ENCODE measurements at places on chromosomes 5 and 9.

GRCh38 chr5:17096952-17097695 lies 120.3 kb upstream of the BASP1 start:
- DNase-seq = no peak

DNA sequence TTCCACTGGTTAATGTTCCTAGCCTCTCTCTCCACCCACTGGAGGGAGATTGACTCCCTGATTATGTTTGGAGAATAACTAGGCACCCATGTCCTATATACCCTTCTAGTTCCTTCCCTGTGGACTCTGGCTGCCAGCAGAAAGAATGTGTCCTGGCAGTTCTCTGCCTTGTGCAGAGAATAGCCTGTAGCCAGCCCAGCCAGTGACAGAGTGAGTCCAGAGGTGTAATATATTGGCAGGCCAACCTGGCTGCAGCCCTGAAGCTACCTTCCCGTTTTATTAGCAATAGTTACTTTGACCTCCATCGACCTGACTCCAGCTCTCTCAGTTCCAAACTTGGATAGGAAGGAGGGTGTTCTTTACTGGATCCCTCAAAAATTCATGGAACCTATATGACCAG lies 8.1 kb downstream of the SETD9 start:
- no peak for DNase-seq

- peak; percentile 44 for DNase-seq
These were observed 28.2 kb downstream of the SH3PXD2B start for GRCh38 chr5:172426086-172426485.

GRCh38 chr5:124764992-124765611 lies 18.7 kb upstream of the ZNF608 start:
- DNase-seq = no peak

DNA sequence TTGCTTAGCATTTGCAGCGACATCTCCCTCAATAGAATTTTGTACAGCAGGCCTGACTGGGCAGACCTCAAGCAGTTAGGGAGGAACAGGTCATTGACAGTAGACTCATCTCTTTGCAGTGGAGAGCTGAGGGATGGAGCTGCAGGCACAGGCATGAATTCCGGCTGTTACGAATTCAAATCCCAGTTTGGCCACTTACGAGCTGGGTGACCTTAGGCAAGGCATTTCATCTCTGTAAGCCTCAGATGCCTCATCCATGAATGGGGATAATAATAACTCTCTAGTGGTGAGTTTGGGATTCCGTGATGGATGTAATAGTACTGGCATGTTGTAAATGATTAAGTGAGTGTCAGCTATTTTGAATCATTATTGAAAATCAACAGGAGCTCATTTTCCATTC lies 195.3 kb downstream of the SEMA6A start:
- DNase-seq = no peak

DNA sequence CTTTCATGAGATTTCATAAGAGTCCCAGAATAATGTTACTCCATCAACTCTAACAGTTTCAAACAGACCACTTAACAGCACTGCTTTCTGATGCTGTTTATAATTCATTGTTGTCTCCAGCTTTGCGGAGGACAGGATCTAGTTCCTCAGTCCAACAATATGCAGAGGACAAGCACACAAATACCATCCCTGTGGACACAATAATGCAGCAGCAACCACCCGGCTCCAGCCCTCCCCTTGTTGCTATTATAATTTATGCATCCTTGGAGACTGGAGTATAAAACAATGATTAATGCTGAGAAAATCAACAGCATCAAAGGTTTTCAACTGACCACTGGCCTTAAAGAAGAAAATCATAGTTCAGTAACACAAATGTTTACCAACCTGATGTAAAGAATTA lies 108.3 kb downstream of the DENND1A start:
- DNase-seq = no peak

GRCh38 chr5:28864006-28864405 lies 1825.6 kb upstream of the CDH9 start:
- no peak for DNase-seq

DNA sequence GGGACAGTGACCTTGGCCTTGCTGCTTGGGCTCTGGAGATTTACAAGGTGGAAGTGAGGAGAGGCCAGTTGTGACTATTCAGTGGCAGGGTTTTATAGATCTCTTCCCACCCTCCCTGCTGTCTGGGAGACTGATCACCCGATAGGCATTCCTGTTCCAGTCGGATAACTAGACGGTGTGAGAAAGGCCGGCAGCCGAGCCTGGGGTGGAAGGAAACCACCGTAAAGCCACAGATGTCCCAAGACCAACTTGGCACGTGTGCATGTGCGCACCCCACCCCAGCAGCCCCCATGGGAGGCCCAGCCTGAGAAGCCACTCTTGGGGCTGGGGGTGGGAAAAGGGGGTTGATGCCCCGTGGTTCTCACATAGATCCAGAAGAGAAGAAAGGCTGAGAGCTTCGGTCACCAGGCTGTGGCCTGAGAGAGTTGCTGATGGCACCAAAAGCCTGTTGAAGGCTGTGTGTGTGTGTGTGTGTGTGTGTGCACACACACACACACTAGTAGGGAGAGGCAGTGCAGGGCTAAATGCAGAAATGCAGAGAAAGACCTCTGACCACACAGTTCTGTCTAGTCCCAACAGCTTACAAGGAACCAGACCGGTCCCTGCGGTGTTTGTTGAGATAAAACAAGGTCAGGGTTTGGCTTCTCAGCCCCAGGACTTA lies 225.8 kb downstream of the FANCC start:
- DNase-seq = peak; percentile 77

DNA sequence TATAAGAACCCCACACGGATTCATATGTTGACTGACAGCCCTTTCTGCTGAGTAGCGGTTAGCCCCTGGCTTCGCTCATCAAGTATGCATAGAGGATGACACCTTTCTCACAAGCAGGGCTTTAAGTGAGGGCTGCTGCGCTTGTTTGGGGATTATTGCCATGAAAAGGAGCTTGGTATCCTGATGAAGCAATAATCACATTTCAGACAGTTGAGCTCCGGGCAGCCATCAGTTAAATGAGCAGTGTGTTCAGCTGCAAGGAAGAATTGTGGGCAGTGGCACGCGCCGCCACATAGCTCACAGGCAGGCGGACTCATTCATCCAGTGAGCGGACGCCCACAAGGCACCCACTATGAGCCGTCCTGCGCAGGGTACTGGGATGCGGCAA lies 77.6 kb downstream of the NEK6 start:
- peak; percentile 20 for DNase-seq

- DNase-seq = peak; percentile 97
These were observed 4.3 kb downstream of the RAI14 start for GRCh38 chr5:34660444-34660843.

DNA sequence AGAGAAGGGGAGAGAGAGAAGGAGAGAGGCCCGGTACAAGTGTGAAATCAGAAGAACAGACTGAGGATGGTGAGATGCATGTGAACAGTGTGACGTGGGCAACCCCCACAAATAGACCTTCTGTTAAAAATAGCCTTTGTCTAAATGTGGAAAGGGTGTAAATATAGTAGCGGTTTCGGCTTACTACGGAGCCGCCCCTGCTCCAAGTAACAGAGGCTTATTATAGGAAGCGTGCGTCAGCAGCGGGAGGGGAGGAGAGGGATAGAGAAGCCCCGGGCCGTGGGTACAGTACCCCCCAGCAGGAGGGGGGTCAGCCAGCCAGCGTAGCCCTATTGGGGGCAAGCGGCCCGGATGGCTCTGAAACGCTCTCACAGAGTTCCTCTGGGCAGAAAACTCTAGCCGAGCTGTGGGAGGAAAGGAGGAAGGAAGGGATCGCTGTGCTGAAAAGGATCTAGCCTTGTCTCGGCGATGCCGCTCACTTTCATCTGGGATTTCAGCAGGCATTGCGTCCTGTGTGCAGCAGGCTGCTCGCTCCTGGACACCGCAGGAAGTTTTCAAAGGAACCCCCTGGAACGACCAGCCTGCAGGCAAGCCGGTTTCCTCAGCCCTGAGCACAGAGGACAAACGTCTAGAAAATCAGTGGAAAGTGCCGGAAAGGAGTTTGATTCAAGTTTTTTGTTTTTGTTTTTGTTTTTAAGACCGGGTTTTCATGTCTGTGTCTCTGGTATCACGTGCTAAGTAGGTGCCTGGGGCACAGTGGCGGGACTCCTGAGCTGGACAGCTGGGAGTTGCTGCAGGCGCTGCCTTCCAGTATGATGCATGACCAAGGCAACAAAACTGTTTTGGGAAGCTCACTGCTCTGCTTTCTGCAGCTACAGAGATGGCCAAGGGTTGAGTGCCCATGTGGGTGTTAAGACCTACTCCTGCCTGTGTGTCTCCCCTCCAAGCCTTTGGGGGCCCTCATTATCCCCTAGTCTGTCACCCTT lies 146.6 kb downstream of the SEC61B start:
- peak; percentile 24 for DNase-seq

DNA sequence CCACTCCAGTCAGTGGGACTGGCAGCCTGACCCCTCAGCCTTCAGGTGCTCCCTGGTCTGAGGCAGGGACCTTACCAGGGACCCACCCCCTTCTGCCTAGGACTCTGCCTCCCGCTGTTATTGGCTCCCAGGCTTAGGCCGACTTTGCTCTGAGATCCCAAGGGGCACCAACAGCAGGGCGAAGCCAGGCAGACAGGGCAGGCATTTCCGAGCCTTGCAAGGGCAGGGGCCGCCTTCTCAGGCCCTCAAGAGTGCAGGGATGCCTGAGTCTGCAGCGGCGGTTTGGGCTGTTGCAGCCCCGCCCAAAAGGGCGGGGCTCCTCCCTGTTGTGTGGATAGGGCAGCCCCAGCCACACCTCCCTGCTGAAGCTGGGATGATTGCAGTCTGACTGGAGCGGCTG lies 644.6 kb downstream of the PRR16 start:
- no peak for DNase-seq

- DNase-seq = no peak
These were observed 40.9 kb downstream of the PHF2 start for GRCh38 chr9:93617273-93617672.

DNA sequence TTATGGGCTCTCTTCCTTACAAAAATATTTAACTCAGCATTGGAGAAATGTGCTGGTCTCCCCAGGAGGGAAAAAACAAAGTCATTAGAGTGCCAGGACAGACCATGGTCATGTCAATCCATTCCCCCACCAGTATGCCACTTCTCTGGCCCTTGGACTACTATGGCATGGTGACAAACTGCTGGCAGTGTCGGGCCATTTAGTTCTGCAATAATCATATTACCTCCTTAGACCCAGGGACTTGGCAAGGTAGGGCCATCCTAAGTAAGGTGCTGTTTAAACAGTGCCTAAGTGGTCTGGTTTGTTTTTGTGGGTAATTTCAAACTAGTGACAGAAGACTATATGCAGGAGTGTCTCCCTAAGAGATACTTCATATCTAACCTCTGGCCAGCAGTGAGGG lies 177.8 kb upstream of the STK32A start:
- no peak for DNase-seq

DNA sequence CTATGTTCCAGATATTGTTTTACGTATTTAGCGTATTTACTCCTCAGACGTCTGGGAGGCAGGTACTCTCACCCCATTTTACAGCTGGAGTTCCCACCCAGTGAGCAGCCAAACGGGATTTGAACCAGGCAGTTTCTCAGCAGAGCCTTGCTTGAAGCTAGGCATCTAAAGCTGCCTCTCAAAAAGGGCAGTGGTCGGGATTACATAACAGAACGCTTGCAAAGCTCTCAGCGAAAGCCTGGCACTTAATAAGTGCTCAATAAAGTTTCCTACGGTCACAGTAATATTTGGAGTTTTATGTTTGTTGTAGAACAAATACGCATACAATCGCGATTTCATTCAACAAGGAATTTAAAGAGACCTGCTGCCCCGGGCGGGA lies 286 bp upstream of the BSPRY start:
- DNase-seq = no peak

- no peak for DNase-seq
These were observed 77.2 kb downstream of the MRPS30 start for GRCh38 chr5:44885903-44886302.

- peak; percentile 97 for DNase-seq
These were observed 299.8 kb downstream of the TLE1 start for GRCh38 chr9:81389569-81389993.

GRCh38 chr5:112681481-112681908 lies 56.2 kb upstream of the APC start:
- peak; percentile 71 for DNase-seq

DNA sequence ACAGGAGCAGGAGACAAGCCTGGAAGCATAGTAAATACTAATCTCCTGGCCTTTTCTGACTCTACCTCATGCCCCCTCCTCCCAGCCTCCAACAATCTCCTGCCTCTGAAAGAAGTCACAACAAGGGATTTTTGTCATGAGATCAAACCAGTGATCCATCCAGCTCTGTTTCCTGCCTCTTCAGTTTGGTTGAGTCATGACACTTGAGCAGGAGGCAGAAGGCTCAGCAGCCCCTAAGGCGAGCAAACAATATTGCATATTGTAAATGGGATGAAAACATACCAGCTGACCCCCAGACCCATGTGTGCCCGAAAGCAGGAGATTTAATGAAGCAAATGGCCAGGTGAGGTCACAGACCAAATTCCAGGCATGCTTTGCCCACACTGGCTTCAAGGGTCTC lies 272.8 kb downstream of the GAS1 start:
- no peak for DNase-seq

GRCh38 chr5:133129289-133129688 lies 77.5 kb downstream of the HSPA4 start:
- DNase-seq = no peak

- no peak for DNase-seq
These were observed 3.1 kb downstream of the RHOBTB3 start for GRCh38 chr5:95734187-95734586.

- DNase-seq = no peak
These were observed 531.5 kb downstream of the CSNK1G3 start for GRCh38 chr5:124043456-124043855.

DNA sequence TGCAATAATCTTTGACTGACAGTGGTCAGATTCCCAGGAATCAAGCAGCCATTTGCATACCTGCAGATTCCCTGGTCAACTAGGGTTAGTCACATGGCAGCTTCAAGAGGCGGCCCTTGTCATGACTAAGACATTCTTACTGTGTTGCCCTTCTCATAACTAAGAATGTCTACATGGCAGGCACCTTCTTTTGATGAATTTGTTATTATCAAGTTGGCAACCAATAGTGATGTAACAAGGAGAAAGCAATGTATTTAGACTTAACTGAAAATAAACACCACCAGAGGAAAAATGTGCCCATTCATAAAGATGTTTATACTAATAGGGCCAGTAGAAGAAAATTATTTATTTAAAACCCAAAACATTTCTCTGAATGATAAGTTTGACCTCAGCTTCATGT lies 215.6 kb downstream of the TLE1 start:
- peak; percentile 26 for DNase-seq

DNA sequence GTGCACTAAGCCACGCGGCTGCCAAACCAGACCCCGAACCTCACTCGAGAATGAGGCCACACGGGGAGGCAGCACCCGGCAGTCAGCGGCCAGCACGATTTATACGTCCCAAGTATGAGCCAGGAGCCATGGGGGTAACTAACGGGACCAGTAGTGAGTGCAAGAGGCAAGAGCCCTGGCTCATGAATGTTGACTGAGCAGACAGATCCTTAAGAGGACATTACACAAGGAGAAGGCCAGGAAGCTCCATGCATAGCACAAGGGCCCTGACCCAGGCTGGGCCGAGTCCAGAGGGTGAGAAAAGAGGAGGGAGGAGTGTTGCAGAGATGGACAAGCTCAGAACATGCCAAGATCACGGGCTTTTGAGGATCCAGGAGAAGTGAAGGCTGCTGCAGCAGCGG lies 58.6 kb upstream of the PHYKPL start:
- no peak for DNase-seq

GRCh38 chr9:15135164-15135792 lies 171.7 kb downstream of the TTC39B start:
- DNase-seq = peak; percentile 74
